ENCODE measurements at places on chromosomes 16 and 17.
A peak's percentile ranks its signal among the peaks of the same experiment; 100 is the strongest.

DNA sequence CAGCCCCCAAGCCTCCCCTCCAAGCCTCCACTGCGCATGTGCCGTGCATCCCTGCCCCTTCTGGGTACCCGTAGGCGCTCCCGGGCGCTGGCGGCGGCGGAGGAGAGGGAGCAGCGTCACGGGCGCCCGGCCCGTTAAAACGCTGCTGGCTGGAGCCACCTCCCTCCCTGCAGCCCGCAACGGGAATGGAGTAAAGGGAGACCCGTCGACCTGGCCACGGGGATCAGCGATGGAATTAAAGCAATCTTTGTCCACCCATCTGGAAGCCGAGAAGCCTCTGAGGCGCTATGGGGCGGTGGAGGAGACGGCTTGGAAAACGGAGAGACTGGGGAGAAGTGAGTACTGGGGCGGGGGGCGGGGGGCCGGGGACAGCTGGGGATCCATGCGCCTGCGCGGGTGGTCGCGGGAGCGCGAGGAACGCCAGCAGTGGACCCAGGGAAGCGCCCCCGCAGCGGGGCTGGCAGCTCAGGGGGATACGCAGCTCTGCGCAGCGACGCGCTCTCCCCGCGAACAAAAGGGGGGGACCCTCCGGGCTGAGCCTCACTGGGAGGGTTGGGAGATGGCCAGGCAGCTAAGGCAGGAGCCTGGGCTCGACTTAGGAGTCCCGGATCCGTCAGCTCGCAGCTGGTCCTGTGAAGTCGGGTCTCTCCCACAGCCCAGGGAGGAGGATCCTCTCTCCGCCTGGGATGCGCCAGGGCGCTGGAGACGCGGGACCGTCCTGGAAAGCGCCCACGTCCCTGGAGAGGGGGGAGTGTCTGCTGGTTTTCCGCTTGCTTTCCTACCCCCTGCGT is at the start of gene BMERB1:
Gene BMERB1, plus strand, starts transcription at position 164 of the 791 bp plus-strand sequence. Its CDS starts 66 bp downstream, at position 230.
- DNase-seq, result no peak

GRCh38 chr17:29189355-29189754 is 9.2 kb upstream of the MYO18A start:
- no peak for DNase-seq

DNA sequence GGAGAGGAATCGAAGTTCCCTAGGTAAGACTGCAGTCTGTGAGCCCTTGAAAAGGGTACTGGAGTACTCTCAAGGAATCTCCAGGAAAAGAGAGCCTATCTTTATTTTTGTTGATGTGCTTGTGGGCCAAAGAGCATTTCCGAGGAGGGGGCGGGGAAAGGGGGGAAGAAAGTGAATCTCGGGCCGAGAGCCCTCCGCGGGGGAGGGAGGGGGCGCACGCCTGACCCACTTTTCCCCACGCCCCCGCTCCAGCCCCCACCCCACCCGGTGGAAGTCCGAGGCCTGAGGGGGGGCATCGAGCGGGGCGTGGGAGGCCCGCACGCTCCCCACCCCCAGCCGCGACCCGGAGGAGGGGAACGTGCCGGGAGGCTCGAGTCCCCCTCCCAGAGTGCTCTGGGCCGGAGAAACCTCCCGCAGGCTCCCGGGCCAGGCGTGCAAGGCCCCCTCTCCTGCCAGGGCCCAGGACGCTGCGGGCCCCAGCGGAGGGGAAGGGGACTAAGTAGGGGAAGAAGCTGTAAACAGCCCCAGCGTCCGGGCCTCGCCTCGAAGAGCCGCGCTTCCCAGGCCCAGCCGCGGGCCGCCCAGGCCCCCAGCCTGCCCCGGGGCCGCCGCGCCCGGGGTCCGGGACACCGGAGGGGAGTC is 444 bp downstream of the HELZ start:
- no peak for DNase-seq

- DNase-seq, result no peak
Measured at GRCh38 chr16:10744370-10745030, 858 bp downstream of the NUBP1 start.

DNA sequence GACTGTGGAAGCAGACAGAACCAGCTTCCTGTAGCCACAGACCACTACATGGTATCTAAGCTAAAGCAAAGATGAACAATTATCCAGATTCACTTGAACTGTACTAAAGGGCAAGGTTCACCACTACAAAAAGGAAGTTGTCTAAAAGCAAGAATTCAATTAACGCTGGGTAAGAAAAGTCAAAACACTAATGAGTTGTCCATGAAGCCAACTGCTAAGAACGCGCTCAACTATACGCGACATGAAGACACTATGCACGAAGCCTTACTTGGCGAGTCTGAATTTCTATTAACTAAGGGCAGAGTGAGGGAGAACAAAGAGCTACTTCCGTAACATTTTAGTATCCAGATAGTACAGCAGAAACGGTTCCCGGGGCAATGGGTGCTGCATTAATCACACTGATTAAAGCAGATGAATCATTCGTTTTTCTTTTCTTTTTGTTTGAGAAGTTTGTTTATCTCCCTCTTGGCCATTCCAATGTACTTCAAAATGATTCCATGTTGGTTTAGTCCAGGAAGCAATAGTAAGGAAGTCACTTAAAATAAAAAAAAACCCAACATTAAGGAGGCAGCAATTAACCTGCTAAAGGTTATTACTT is 2.8 kb upstream of the RPS15A start:
- no peak for DNase-seq

GRCh38 chr16:88701581-88702370 is 4.4 kb downstream of the RNF166 start:
- DNase-seq, result no peak

GRCh38 chr16:10253409-10253808 is 71.2 kb upstream of the GRIN2A start:
- DNase-seq, result peak; percentile 60

Measured in NCI-H187 treated with DMSO at 0.1 percent for 48 hours (cell line).